ENCODE measurements at places on chromosomes 2 and 18. TPM values are rescaled to one million over a fixed set of nuclear protein-coding genes. Genes with fewer than 3 reads are reported as not detected.

DNA sequence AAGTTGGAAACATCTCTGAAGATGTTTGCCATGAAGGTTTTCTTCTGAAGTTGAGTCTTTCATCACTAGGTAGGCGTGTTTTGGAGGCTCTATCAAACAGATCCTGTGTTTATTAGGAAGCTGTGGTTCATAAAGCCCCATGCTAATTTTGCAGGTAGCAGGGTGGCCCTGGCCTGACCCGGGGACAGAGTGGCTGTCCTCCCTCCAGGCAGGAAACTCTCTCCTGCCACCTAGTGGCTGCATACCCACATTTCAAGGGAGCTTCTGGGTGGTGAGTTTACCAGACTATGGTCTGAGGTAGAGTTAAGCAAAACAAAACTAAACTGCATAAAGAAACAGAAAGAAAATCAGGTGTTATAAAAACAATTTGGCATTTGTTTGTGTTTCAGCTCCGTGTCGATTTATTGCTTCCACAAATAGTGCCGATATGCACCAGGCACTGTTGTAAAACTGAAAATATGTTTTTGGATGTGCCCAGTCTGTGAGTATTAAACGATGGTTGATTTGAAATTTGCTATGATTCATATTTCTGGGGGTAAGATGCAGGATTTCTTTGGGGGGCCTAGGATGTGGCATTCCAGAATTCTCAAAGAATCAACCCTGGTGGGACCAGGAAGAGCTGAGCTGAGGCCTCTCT, 26.0 kb upstream of the IL37 start:
- DNase-seq, result no peak
- H3K27me3 ChIP-seq, result no peaks in the 10 kb centered on the region
- no peaks in the 10 kb centered on the region for H3K36me3 ChIP-seq
- H3K4me1 ChIP-seq, result peaks cover 3% of the 10 kb centered on the region
- H3K4me3 ChIP-seq, result no peak overlapping the region

The CD8B2 gene
- 0.40 TPM for total RNA-seq

- H3K4me3 ChIP-seq, result no peak overlapping the region
- no peak for DNase-seq
- no peak overlapping the region for H3K27ac ChIP-seq
Observed at GRCh38 chr18:12053289-12053688, 40.4 kb upstream of the ANKRD62 start.

The GPR45 gene
- total RNA-seq, result 0.99 TPM

DNA sequence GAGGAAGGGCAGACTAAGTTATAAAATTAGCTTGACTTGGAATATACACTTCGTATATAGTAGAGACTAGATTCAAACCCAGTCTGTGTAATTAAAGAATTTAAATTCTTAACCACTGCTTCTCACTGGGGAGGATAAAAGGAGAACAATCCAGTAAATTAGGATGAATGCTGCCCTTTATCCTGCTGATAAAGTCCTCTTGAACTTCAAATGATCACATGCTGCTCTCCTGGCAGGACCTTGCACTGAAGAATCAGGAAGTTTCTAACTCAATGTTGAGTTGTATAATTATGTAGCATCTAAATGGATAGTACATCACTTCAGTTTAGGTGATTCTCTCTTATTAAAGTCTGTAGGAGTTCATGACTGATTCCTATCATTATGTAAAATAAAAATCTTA, 1179.7 kb downstream of the DSC3 start:
- no peak overlapping the region for H3K4me3 ChIP-seq
- H3K27ac ChIP-seq, result no peak overlapping the region
- no peaks in the 10 kb centered on the region for H3K36me3 ChIP-seq
- DNase-seq, result no peak
- H3K27me3 ChIP-seq, result no peaks in the 10 kb centered on the region

GRCh38 chr2:127326289-127326945, 32.5 kb upstream of the ERCC3 start:
- H3K4me3 ChIP-seq, result no peak overlapping the region
- H3K4me1 ChIP-seq, result no peaks in the 10 kb centered on the region
- no peak for DNase-seq

- H3K4me1 ChIP-seq, result no peaks in the 10 kb centered on the region
- no peaks in the 10 kb centered on the region for H3K36me3 ChIP-seq
- DNase-seq, result no peak
- H3K27ac ChIP-seq, result no peak overlapping the region
Observed at GRCh38 chr18:53796040-53796729, 428.3 kb downstream of the MBD2 start.

GRCh38 chr2:169354244-169354643, 8.1 kb downstream of the LRP2 start:
- H3K27ac ChIP-seq, result no peak overlapping the region
- no peaks in the 10 kb centered on the region for H3K36me3 ChIP-seq
- no peak for DNase-seq
- H3K4me3 ChIP-seq, result no peak overlapping the region
- no peaks in the 10 kb centered on the region for H3K4me1 ChIP-seq
- H3K27me3 ChIP-seq, result no peaks in the 10 kb centered on the region

DNA sequence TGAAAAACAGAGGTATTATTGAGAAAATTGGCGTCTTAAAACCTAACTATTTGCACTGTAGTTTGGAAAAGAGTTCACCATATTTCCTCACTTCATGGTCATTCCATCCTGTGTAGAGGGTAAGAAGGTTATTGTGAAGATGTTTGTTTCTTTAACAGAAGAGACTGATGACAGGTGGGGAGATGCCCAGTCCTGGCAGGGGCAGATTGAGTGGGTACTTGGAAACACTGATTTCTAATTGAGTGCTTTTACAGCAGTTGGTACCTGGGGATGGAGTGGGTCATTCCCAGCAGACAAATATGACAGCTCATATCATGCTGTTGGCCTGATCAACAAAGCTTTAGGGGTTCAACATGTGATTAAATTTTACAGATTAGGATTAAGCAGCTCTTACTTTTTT, 67.5 kb downstream of the MYOM1 start:
- no peaks in the 10 kb centered on the region for H3K4me1 ChIP-seq
- no peaks in the 10 kb centered on the region for H3K36me3 ChIP-seq
- H3K4me3 ChIP-seq, result no peak overlapping the region
- no peak overlapping the region for H3K27ac ChIP-seq

DNA sequence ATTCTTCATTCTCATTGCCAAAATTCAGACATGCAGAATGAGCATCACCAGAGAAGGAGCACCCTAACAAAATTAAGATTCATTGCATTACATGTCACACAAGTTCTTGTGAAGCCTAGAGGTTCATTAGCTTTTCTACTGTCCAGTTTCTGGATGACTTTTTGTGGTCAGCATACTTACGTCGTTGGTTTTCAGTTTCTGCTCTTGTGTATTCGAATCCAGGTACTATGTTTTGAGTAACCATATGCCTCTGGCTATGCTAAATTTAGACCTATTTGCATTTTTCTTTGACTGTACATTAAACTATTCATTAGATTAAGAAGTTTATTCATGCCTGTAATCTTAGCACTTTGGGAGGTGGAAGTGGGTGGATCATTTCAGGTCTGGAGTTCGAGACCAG, 251.3 kb downstream of the PARD3B start:
- no peaks in the 10 kb centered on the region for H3K36me3 ChIP-seq
- H3K4me1 ChIP-seq, result no peaks in the 10 kb centered on the region
- no peak for DNase-seq
- no peaks in the 10 kb centered on the region for H3K27me3 ChIP-seq
- no peak overlapping the region for H3K4me3 ChIP-seq

DNA sequence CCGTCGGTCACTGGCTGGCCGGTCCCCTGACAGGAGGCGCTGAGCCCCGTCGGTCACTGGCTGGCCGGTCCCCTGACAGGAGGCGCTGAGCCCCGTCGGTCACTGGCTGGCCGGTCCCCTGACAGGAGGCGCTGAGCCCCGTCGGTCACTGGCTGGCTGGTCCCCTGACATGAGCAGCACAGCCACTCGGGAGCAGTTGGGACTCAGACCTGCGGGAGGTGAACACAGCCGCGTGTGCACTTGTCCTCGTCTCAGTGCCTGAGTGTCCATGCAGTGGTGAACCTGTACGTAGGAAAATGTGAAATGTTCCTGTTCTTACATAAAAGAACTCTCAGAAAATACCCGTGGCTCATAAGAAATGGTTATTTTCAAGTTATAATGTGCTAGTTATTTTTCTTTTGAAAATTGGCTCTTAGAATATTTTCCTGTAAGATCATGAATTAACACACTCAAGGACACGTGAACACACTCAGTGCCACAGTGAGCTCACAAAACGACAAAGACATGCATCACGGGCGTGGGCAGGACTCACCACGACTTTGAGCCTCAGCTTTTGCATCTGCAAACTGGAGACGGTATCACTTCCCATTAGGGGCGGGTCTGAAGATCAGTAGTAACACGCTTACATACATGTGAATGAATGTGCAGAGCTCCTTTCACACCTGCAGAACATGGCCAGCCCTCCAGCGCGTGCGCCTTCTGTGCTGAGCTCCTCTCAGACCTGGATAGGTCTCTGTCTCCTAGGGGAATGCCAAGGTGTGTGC, 21.1 kb upstream of the NFATC1 start:
- peaks cover 29% of the 10 kb centered on the region for H3K4me1 ChIP-seq
- peaks cover 42% of the 10 kb centered on the region for H3K36me3 ChIP-seq
- H3K27me3 ChIP-seq, result no peaks in the 10 kb centered on the region
- H3K27ac ChIP-seq, result no peak overlapping the region
- H3K4me3 ChIP-seq, result no peak overlapping the region
- no peak for DNase-seq

GRCh38 chr2:133477616-133477990, 90.7 kb downstream of the NCKAP5 start:
- H3K36me3 ChIP-seq, result no peaks in the 10 kb centered on the region
- no peak for DNase-seq
- H3K4me3 ChIP-seq, result no peak overlapping the region
- H3K4me1 ChIP-seq, result no peaks in the 10 kb centered on the region
- H3K27me3 ChIP-seq, result no peaks in the 10 kb centered on the region

- no peak for DNase-seq
- H3K4me1 ChIP-seq, result no peaks in the 10 kb centered on the region
- H3K27ac ChIP-seq, result no peak overlapping the region
- H3K27me3 ChIP-seq, result no peaks in the 10 kb centered on the region
- no peaks in the 10 kb centered on the region for H3K36me3 ChIP-seq
Observed at GRCh38 chr18:26593365-26594320, 45.3 kb upstream of the KCTD1 start.

DNA sequence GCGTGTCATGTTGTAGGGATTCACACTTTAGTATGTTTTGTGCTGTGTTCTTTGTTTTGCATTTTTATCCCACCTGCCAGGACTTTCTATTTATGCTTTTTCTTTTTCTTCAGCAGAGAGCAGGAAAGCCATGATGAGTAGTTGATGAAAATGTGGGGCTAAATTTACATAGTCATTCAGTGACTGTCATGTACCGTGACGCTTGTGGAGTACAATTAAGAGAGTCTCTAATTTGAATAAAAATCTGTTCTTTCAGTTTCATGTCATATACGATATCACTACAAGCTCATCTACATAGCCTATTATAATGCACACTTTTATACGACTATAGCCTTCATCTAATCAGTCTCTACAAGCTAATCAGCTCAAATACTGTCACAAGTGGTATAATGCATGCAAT, 112.7 kb upstream of the SPATS2L start:
- H3K36me3 ChIP-seq, result no peaks in the 10 kb centered on the region
- H3K4me1 ChIP-seq, result no peaks in the 10 kb centered on the region
- no peaks in the 10 kb centered on the region for H3K27me3 ChIP-seq
- DNase-seq, result no peak
- no peak overlapping the region for H3K4me3 ChIP-seq

DNA sequence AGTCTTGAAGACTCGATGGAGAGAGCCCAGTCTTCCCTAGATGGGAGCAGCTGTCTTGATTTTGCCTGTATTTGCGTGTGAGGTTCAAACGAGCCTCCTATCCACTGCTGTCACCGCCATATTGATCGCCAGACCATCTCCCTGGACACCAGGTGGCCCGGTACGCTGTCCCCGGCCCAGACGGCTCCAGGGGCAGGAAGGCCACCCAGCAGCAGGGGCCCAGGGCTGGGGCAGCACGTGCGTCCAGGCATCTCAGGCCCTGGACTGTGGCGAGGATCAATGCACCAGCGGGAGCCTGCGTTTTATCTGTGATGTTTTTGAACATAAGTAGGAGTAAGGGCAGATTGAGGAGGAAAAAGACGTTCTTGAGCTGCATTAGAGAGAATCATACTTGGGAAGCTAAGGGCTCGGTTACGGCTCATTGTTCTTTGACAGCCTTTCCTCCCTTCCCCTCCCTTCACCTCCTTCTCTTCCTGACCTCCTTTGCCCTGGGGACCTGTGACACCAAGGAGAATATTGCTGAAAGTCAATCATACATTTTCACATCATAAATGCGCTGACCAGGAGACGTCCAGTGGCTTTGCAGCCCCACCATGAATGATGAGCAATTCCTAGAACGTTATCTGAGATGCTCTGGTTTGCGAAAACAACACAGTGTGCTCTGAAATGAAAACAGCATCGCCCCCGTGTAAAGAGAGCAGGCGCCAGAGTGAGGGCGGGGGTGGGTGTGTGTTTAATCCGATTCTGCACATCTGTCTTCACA, 711.2 kb upstream of the SALL3 start:
- H3K36me3 ChIP-seq, result no peaks in the 10 kb centered on the region
- H3K27ac ChIP-seq, result no peak overlapping the region
- no peaks in the 10 kb centered on the region for H3K4me1 ChIP-seq
- H3K27me3 ChIP-seq, result no peaks in the 10 kb centered on the region
- no peak overlapping the region for H3K4me3 ChIP-seq

GRCh38 chr2:131673400-131674173, 145.9 kb downstream of the CCDC74A start:
- no peaks in the 10 kb centered on the region for H3K27me3 ChIP-seq
- H3K36me3 ChIP-seq, result no peaks in the 10 kb centered on the region
- peak overlapping the region; percentile 25 for H3K27ac ChIP-seq

DNA sequence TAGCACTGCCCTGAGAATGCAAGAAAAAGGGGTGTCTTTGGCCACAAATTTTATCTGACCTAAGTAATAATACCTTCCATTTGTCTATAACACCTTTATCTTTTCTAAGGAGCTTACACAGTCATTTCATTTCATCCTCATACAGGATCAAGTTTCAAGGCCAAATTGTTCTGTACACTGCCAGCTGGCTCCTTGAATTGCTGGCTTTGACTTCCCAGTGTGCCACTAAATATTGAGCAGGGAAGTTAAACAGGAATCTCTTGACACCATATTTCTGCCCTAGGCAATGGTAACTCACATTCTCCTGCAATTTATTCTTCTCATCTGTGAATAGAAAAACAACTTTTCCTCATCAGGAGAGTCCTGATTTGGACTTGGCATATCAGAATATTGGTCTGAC, 195.1 kb upstream of the LRP1B start:
- no peak overlapping the region for H3K4me3 ChIP-seq
- H3K4me1 ChIP-seq, result no peaks in the 10 kb centered on the region
- no peak for DNase-seq
- H3K27ac ChIP-seq, result no peak overlapping the region
- H3K36me3 ChIP-seq, result no peaks in the 10 kb centered on the region

DNA sequence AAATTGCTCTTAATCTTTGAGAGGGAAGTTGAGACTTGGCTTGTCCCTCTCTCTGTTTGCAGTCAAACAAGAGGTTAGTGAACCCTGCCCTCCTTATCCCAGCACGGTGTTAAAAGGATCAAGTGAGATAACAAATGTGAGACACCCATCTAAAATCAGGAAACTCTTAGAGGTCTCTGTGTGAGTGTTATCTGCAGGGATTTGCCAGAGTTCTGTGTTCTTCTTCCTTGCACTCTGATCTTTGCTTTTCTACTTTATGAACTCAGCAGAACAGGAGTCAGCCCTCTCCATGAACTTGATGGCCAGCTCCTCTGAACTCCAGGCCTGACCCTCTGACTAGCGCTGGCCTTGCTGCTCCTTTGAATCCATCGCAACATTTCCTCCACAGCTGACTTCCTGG, 123.8 kb downstream of the NCKAP5 start:
- no peak for DNase-seq
- H3K4me3 ChIP-seq, result no peak overlapping the region
- H3K36me3 ChIP-seq, result no peaks in the 10 kb centered on the region
- no peaks in the 10 kb centered on the region for H3K27me3 ChIP-seq
- H3K4me1 ChIP-seq, result no peaks in the 10 kb centered on the region
- no peak overlapping the region for H3K27ac ChIP-seq
